Kidney epithelial cell (primary cell): ENCODE measurements at places on chromosomes 13 and 19. TPM values are rescaled to one million over a fixed set of nuclear protein-coding genes. Genes with fewer than 3 reads are reported as not detected.

- no peak for DNase-seq
These were observed 1.5 kb downstream of the ENOX1 start for GRCh38 chr13:43785261-43785649.

The DNAAF3 gene
- total RNA-seq, result 0.21 and 1.3 TPM in 2 replicates

- DNase-seq, result no peak
These were observed 49.4 kb upstream of the TNFSF11 start for GRCh38 chr13:42524487-42525034.

DNA sequence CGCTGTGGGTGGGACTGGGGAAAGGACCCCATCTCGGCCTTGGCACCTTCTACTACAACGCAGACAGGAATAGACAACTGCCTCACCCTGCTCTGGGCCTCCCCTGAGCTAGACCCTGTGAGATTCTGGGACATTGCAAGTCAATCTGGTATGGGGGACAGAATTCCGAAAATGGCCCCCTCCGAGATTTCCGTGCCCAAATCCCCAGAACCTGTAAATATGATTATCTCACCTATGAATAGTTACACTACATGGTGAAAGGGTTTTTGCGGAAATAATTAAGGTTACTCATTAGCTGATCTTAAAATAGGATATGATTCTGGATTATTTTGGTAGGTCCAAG lies 618 bp upstream of the ZBTB45 start:
- DNase-seq, result no peak

- no peak for DNase-seq
These were observed 17.8 kb downstream of the PROZ start for GRCh38 chr13:113176280-113176679.

GRCh38 chr13:75145927-75146326 lies 336.0 kb downstream of the TBC1D4 start:
- DNase-seq, result no peak

The N4BP2L1 gene
- total RNA-seq, result 4.4 and 7.8 TPM in 2 replicates

DNA sequence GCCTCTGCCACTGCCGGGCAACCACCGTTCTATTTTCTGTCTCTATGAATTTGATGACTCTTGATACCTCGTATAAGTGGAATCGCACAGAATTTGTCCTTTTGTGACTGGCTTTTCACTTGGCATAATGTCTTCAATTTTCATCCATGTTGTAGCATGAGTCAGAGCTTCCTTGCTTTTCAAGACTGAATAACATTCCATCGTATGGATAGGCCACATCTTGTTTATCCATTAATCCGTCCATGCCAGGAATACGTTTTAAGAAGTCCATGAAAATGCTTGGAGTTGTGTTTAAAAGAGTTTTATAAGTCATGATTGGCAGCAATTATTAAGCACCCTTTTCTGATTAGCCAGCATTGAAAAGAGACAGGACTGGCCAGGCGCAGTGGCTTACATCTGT lies 53.6 kb upstream of the CLDN10 start:
- no peak for DNase-seq

The RPL21 gene
- 861 and 1,245 TPM in 2 replicates for total RNA-seq

The NAT14 gene
- 17.1 and 18.2 TPM in 2 replicates for total RNA-seq

DNA sequence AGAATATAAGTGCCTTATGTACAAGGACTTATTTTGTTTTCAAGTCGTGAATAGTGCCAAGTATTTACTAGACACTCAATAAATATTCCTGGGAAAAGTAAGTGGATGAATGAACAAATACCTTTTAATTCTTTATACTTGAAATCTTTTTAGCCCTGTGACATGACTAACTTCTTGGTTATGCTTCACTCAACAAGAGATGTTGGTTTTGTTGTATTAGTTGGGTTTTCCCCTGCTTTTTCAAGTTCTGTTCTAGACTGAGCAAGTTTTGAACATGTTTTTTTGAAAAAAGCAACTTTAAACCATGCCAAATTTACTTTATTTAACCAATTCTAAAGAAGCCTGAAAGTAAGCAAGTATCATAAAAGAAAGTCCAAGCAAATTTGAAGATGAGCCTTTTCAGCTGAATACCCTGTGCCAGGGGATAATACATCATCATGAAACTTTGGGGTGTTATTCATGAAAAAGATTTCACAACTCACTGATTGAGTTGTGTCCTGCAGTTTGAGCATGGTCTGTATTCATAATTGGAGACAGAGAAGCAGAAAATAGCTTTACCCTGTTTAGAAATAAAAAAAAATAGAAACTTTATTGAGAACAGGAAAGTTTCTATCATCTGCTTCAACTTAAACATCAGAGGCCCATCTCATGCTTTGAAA lies 11.1 kb downstream of the LMO7 start:
- no peak for DNase-seq

- no peak for DNase-seq
These were observed 205.5 kb downstream of the USP12 start for GRCh38 chr13:26965952-26966700.
